Uterus (tissue), 4 donors: ENCODE measurements at places on chromosomes 6 and 20. TPM values are rescaled to one million over a fixed set of nuclear protein-coding genes. Genes with fewer than 3 reads are reported as not detected.

GRCh38 chr20:58162986-58163385 lies 65.5 kb downstream of the ANKRD60 start:
- no peak for DNase-seq

The DEFB124 gene
- not detected for total RNA-seq

- no peak for DNase-seq
These were observed 49.1 kb downstream of the UTRN start for GRCh38 chr6:144334150-144334708.

GRCh38 chr6:139334806-139335446 lies 39.5 kb downstream of the CITED2 start:
- DNase-seq = no peak

DNA sequence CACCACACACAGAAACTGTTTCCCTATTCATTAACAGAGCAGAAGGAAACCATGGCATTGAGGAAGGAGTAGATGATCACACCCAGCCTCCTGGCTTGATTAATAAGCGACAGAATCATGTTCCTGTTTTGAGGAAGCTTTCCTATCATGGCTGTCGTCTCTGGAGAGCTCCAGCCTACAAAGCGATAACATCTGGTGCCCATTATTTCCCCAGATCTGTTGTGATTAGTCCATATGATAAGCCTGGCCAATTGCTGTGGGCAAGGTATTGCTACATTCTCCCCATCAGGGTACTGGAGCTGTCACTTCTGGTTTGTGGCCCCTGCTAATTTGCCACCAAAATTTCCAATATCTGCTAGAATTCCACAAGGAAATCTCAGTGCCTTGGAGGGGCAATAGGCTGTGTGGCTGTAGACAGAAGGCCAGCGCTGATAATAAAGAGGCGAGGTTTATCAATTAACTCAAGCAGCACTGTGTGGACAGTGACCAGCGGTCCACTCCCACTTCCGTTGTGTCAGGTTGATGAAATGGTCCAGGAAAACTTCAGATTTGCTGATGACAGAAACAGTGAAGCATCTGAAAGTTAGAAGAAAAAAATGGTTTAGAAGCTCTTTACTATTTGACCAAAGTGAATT lies 66.4 kb downstream of the OLIG3 start:
- DNase-seq = no peak

The RAD21L1 gene
- total RNA-seq = not detected

DNA sequence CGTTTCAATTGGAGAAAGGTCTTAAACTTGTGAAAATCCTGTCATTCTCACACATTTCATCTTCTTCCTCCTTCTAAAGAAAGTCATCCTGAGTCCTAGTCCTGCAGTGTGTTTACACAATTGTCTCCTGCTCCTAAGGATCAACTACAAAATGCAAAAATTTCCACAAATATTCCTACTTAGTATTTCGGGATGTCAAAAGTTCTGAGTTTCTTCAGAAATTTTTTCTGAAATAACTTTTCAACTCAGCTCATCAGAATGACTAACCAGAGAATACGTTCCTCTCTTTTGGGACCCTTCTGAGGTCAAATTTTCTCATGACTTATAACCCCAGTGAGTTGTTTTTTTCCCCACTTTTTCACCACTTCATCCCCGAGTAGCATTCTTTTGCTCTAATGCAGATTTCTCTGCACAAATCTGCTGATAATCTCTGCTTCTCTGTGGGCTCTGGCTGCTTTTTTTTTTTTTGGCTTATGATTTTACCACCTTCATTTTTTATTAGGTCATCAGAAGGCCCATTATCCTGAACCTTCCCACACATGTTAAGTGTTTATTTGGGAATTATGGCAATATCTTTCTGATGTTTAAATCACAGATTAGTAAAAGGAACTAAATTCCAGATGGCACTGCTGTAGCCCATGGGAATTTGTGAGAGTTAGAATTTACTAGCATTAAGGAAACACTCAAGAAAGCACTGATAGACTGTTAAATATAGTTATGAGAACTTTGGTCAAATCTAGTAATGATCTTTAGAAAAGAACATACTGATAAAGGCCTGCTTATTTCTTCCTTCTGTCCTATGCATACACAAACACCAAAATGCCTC lies 41.4 kb downstream of the MAP3K5 start:
- DNase-seq = no peak

The ZNF391 gene
- total RNA-seq = 10.1 TPM

GRCh38 chr6:3731700-3732099 lies 19.8 kb downstream of the PXDC1 start:
- DNase-seq = no peak

DNA sequence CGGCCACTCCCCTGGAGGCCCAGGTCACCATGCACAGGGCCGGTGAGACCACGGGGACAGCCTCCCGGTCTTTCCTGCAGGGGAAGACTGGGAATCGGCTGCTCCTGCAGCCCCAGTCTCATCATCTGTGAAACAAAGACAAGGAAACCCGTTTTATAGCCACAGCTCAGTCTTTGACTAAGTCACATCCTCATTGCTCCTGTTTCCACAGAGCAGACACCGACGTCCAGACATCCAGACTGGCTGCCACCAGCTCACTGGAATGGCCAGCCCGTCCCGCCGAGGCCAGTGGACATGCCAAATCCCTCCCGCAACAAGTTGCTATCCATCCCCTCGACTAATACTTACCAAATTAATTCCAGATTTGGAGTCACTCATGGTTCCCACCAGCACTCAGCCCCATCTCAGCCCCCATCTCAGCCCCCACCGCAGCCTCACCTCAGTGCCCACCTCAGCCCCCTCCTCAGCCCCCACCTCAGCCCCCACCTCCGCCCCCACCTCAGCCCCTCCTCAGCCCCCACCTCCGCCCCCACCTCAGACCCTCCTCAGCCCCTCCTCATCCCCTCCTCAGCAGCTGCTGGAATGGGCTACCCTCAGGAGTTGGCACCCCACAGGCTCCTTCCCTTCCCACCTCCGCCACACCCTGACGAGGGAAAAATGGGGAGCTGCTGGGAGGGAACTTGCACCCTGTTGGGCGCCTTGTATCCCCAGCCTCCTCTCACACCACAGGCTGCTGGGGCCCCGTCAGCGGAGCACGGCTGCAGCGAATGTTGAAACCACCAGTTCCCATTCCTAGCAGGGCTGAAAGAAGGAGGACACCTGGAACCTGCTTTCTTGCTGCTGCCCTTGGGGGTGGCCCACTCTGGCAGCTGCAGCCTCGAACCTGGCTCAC lies 48.7 kb downstream of the YTHDF1 start:
- DNase-seq = no peak

The DZANK1 gene
- 3.7 TPM for total RNA-seq

The VTA1 gene
- total RNA-seq = 25.9 TPM

The SLX4IP gene
- total RNA-seq = 7.1 TPM

The TRDN gene
- total RNA-seq = 5.6 TPM

DNA sequence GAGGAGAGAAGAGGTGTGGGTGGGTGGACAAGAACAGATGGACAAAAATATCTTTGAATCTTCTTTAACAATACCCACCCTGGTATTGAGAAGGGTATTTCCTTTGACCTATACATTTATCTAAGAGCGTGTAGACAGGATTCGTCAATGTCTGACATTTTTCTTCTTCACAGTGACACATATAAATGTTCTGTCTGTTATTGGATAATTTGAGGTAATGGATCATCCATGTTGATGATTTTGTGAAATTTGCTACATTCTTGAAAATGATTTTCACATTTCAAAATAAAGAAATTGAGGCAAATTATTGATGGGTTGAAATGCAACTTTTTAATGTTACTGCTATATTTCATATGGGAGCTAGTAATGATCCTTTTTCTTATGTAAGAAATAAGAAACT lies 770.7 kb upstream of the EPHA7 start:
- DNase-seq = no peak

DNA sequence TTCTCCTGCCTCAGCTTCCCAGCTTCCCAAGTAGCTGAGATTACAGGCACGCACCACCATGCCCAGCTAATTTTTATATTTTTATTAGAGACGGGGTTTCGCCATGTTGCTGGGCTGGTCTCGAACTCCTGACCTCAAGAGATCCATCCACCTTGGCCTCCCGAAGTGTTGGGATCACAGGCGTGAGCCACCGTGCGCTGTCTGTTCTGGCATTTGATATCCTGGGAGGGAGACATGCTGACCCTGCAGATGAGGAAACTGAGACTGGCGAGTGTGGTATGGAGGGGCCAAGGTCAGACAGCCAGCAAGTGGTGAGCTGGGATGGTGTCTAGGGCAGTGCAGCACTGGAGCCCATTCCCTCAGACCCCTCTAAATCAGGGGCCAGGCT lies 44.6 kb downstream of the SRC start:
- no peak for DNase-seq

The CLDN20 gene
- not detected for total RNA-seq

The ATAT1 gene
- 10.2 TPM for total RNA-seq

DNA sequence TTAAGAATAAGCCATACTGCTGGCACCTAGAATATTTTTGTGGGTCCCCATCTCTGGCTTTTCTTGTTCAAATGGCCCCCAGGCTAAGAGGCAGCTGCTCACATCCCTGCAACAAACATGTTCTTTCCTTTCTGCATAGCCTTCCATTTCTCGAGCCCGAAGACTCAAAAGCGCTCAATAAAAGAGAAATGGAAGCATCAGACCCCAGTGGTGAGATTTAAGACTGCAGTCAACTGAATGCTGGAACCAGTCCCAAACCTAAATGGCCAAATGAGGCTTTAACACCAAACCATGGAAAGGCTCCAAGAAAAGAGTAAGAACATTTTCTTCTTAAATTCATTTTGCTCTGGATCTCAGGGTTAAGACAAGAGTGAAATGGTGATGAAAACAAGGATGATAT lies 122.1 kb upstream of the TRAF3IP2 start:
- DNase-seq = no peak

DNA sequence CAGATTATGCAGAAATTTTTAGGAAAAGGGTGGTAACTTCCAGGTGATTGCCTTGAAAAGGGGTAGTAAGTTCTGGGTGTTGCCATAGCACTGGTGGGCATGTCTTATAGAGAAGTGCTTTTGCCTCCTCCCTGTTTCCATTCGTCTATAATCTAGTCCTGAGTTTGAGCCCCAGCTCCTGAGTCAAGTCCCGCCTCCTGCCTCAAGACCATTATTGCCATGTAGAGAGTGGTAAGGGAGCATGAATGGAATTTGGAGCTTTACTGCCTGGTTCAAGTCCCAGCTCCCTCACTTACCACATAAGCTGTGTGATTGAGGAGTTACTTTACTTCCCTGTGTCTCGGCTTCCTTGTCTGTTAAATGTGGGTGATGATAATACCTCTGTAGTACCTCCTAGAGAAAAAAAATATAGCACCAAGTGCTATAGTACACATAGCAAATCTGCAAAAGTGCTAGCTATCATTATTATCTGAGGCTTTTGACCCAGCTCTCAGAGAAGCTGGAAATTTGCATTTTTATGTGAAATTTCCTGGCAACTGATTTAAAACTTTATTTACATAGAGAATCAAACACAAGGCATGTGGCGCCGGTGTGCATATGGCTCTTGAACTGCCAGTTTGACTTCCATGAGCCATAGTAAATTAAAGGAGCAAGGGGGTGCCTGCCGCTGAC lies 36.0 kb downstream of the TGM6 start:
- no peak for DNase-seq

DNA sequence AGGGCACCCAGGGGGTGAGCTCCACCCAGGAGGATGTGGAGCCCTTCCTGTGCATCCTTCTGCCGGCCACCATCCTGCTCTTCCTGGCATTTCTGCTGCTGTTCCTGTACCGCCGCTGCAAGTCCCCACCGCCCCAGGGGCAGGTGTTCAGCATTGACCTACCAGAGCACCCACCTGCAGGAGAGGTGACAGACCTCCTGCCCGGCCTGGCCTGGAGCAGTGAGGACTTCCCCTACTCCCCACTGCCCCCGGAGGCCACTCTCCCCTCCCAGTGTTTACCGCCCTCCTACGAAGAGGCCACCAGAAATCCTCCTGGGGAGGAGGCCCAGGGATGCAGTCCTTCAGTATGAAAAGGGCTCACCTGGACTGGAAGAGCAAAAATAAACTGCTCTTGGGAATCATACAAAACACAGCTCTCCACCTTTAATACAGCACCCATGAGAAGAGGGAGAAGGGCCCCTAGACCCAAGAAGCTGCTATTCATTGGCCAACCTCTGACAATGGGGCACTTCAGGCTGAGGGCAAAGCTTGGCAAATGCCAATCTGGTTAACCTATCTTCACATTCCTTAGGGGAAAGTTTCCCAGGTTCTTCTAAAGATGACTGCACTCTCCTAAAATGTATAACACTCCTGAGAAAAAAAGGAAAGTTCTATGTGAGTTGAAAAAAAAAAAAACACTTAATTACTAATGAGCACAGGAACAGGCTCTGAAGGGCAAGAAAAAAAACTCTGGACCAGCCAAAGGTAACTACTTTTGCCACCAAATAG lies 5.0 kb downstream of the SMIM28 start:
- DNase-seq = no peak

The WFDC2 gene
- 15.5 TPM for total RNA-seq

DNA sequence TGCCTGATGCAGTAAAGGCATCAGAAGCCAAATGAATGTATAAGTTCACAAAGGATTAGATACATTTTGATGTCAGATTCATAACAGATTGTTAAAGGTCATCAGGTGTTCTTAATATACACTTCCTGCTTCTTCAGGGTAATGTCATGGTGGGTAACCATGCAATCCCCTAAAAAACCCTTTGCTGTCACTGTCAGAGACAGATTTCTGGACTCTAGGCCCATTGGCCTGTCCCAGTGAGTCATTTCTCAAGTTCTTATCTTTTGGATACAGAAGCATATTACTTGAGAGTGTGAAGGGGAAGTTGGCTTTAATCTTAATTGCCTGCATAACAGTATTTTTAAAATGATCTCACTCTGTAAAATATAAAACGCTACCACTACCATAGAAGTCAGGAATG lies 895.6 kb upstream of the MAP3K7 start:
- DNase-seq = no peak

GRCh38 chr6:53360093-53360912 lies 11.6 kb upstream of the ELOVL5 start:
- no peak for DNase-seq

GRCh38 chr6:116175344-116175743 lies 49.4 kb upstream of the COL10A1 start:
- DNase-seq = no peak

GRCh38 chr20:47989957-47990356 lies 204.7 kb upstream of the SULF2 start:
- DNase-seq = no peak
